ENCODE measurements at places on chromosomes 16 and 17. TPM values are rescaled to one million over a fixed set of nuclear protein-coding genes. Genes with fewer than 3 reads are reported as not detected.

Gene CD300C
- 0.61 TPM for total RNA-seq

Gene CDR2
- total RNA-seq = 42.2 TPM

Gene BPTF
- total RNA-seq = 126 TPM

Gene SLC5A11
- 0.75 TPM for total RNA-seq

- peak overlapping the region; percentile 90 for H3K27ac ChIP-seq
- H3K4me1 ChIP-seq = peaks cover 49% of the 10 kb centered on the region
- no peak for DNase-seq
- peak overlapping the region; percentile 87 for H3K4me3 ChIP-seq
- peaks cover 2% of the 10 kb centered on the region for H3K36me3 ChIP-seq
Measured at GRCh38 chr16:22194707-22195444, 11.2 kb upstream of the EEF2K start.

DNA sequence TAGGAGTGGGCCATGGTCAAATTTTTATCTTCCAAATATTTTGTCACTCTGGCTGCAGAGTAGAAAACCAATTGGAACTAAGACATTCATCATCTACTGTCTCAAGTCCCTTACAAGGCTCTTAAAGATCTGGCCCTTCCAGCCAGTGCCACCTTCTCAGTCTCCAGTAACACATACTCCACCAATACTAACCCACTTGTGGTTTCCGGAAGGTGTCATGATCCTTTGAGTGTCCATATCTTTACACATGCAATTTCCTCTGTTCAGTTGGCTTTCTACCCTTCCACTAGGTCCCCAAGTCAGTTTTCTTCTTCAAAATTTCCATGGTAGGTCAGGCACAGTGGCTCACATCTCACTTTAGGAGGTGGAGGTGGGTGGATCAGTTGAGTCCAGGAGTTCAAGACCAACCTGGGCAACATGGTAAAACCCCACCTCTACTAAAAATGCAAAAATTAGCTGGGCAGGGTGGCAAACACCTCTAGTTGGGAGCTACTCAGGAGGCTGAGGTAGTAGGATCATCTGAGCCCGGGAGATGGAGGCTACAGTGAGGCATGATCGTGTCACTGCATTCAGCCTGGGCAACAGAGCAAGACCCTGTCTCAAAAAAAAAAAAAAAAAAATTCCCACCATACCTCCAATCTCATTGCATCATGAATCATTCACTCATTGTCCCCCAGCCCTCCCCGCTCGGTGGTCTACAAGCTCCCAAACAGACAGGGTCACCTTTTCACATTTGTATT is 6.0 kb upstream of the GRB2 start:
- no peaks in the 10 kb centered on the region for H3K36me3 ChIP-seq
- H3K4me1 ChIP-seq = peaks cover 31% of the 10 kb centered on the region
- H3K4me3 ChIP-seq = peak overlapping the region; percentile 73
- DNase-seq = no peak
- H3K27me3 ChIP-seq = peaks cover 19% of the 10 kb centered on the region

- H3K27ac ChIP-seq = no peak overlapping the region
- peaks cover 2% of the 10 kb centered on the region for H3K27me3 ChIP-seq
- peaks cover 7% of the 10 kb centered on the region for H3K4me1 ChIP-seq
- no peak overlapping the region for H3K4me3 ChIP-seq
- DNase-seq = no peak
- H3K36me3 ChIP-seq = no peaks in the 10 kb centered on the region
Measured at GRCh38 chr16:55700961-55701360, 45.2 kb downstream of the SLC6A2 start.

- no peak overlapping the region for H3K27ac ChIP-seq
- no peaks in the 10 kb centered on the region for H3K36me3 ChIP-seq
- no peak overlapping the region for H3K4me3 ChIP-seq
Measured at GRCh38 chr17:79905832-79906231, 66.6 kb upstream of the CBX4 start.

DNA sequence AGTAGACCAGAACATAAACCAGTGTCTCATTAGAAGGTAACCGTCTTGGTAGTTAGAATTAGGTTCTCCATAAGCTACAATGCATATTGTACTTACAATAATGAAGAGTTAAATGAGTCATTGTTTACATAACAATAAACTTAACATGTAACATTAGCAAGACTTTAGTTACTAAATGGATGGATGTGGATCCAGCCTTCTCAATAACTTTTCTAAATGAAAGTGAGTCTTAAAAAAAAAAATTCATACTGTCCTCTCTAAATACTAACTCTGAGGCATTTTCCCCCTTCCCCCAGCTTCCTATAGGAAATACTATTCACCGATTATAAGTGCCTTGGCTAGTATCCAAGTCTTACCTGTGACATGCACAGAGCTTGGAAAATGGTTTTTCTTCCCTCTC is 155.3 kb downstream of the CYB561 start:
- no peaks in the 10 kb centered on the region for H3K27me3 ChIP-seq
- peaks cover under 1% of the 10 kb centered on the region for H3K4me1 ChIP-seq
- peaks cover 6% of the 10 kb centered on the region for H3K36me3 ChIP-seq
- H3K4me3 ChIP-seq = no peak overlapping the region

- no peaks in the 10 kb centered on the region for H3K27me3 ChIP-seq
- peak overlapping the region; percentile 53 for H3K4me3 ChIP-seq
- peak overlapping the region; percentile 83 for H3K27ac ChIP-seq
- H3K4me1 ChIP-seq = peaks cover 31% of the 10 kb centered on the region
Measured at GRCh38 chr17:43176119-43176570, 5.1 kb downstream of the NBR1 start.

GRCh38 chr17:37494971-37495370 is 5.3 kb downstream of the DUSP14 start:
- no peak overlapping the region for H3K27ac ChIP-seq
- peaks cover 14% of the 10 kb centered on the region for H3K4me1 ChIP-seq
- DNase-seq = no peak

DNA sequence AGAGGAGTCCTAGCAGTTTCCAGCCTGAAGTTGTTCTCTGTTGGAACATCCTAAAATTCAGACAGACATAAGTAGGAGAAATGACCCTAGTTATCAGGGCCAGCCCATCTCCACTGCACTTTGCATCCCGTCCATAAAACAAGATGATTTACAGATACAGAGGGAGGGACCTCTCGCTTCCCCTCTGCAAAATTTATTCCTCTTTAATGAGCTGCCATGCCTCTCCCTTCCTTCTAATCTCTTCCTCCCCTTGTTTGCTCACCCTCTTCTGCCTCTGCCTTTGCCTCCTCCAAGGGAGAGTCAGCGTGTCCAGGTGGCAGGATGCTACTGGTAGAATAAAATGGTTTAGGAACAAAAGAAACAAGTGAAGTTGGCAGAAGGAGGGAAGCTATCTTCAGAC is 351.3 kb downstream of the SOX9 start:
- H3K36me3 ChIP-seq = no peaks in the 10 kb centered on the region
- no peak overlapping the region for H3K4me3 ChIP-seq
- H3K4me1 ChIP-seq = no peaks in the 10 kb centered on the region
- no peak overlapping the region for H3K27ac ChIP-seq

DNA sequence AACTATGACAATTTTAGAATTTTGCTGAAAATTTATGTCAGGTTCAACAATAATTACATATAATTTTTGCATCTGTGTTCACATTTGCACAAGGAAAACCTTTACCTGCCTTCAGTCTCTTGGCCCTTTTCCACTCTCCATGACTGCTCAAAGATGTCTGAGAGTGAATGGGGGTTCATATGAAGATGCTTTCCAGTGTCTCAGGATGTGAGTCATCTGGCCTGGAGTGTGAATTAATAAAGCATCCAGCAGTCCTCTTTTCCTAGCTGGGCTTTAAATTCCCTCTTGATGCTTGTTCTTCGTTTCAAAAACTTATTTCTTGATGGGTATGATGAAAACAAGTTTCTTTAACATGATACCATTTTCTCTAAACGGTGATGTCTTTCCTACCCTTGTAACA is 99.9 kb downstream of the CDK5R1 start:
- no peak overlapping the region for H3K4me3 ChIP-seq
- no peak overlapping the region for H3K27ac ChIP-seq

DNA sequence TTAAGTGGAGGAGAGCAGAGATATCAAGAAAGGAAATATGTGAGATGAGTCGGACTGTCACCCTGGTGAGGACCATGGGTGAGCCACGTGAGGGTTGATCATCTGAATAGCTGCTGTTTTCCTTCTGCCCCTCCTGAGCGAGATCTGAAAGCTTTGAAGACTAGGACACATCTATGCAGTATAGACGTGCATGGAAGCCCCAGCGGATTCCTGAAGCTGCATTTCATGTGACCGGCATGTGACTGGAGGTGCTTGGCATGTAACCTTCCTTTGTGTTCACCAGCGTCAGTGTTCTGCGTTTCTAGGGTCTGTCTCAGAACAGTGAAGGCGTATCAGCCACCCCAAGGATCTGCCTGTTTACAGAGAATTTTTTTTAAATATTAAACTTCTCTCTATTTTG is 75.1 kb downstream of the MSI2 start:
- DNase-seq = no peak
- no peaks in the 10 kb centered on the region for H3K27me3 ChIP-seq
- H3K4me3 ChIP-seq = no peak overlapping the region
- peaks cover 28% of the 10 kb centered on the region for H3K36me3 ChIP-seq

DNA sequence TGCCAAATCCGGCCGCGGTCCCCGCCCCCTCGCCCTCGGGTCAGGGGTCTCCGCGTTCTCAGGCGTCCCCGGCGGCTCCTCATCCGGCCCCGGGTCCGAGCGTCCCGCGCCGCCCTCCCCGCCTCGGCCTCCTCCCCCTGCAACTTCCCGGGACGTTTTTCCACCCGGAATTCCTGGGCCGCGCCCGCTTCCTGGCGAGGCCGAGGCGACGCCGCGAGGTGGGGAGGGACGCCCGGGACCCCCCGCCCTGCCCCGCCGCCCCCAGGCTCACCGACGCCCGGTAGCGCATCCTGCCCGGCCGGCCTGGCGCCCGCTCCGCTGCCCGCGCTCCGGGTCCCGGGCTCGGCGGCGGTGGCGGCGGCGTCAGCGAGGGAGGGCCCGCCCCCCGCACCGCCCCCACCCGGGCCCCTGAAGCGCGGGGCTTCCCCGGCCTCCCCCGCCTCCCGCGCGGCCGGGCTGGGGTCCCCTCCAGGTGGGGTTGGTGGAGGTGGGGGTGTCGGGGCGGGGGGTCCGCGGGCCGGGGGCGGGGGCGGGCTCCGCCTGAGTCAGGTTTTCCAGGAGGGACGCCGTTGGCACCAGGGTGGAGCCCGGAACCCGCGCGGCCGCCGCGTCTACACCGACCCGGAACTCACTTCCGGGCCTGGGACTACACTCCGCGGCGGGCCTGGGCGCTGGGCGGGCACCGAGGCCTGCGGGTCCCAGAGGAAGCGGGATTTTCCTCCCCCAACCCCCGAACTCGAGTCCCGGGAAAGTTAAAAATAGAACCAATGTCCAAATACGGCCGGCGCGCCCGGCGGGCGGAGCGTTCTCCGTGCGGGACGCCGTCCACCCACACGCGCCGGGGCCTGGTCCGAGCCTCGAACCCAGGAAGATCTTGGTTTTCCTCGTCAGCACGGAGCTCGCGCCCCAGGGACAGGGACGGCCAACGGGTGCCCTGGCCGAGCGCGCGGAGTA is 6.8 kb downstream of the MYO1C start:
- H3K27me3 ChIP-seq = peaks cover 5% of the 10 kb centered on the region
- H3K4me3 ChIP-seq = peak overlapping the region; percentile 84
- peaks cover 13% of the 10 kb centered on the region for H3K4me1 ChIP-seq

DNA sequence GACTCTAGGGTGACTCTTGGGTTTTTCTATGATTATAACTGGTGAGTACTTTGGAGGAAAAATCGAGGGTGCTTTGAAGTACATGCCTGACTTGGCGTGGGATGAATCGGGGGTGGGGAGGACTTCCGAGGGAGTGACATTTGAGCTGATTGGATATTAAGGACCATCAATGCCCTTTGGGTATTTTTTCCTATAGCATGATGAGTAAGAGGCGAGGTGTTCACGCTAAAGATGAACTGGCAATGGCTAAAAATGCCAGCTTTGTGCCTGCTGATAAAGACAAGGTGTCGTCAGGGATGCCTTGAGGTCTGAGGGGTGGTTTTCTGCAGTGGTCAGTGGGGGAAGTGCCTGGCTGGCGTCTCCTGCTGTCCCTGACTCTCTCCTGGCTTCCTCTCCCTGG is 25.3 kb downstream of the USP43 start:
- H3K27ac ChIP-seq = no peak overlapping the region
- peaks cover 21% of the 10 kb centered on the region for H3K4me1 ChIP-seq
- no peak overlapping the region for H3K4me3 ChIP-seq
- DNase-seq = no peak
- no peaks in the 10 kb centered on the region for H3K36me3 ChIP-seq

- no peaks in the 10 kb centered on the region for H3K36me3 ChIP-seq
- DNase-seq = no peak
- H3K27ac ChIP-seq = no peak overlapping the region
Measured at GRCh38 chr16:56211435-56211981, 20.2 kb downstream of the GNAO1 start.

DNA sequence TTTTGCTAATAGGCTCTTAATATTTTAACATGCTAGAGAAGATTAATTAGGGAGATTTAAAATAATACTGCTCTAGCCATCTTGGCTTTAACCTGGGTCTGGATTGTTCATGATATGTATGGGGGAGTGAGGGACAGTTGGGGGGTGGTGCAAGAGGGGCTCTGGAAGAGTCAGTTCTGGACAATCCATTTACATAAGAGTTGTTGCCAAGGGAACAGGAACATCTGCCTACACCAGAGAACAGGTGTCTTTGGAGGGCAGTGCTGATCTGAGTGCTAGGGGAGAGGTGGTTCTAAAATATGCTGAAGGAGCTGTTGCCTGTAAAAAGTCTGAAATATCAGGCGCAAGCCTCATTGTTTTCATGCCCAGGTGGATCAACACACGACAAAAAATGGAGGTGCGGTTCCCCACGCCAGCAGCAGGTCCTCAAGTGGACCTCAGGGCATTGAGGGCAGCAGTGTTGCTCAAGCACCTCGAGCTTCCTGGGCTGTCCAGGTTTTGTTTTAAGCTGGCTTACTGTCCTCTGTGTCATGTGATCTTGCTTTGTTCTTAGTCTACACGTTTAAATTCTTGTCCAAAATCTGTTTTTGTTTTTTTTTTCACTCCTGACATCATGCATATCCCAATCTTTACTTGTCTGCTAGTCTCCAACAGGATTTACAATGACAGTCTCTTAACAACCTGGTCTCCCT is 25.4 kb upstream of the WSB1 start:
- H3K36me3 ChIP-seq = no peaks in the 10 kb centered on the region
- no peak for DNase-seq
- no peak overlapping the region for H3K4me3 ChIP-seq
- H3K4me1 ChIP-seq = no peaks in the 10 kb centered on the region

All from activated naive CD8-positive, alpha-beta T cell treated with anti-CD3 and anti-CD28 coated beads, Interleukin-2, amount 10 ng/mL, durations not matched to agents 7 days and 5 days (primary cell).